ENCODE measurements at places on chromosomes 12 and 14.
A peak's percentile ranks its signal among the peaks of the same experiment; 100 is the strongest.

DNA sequence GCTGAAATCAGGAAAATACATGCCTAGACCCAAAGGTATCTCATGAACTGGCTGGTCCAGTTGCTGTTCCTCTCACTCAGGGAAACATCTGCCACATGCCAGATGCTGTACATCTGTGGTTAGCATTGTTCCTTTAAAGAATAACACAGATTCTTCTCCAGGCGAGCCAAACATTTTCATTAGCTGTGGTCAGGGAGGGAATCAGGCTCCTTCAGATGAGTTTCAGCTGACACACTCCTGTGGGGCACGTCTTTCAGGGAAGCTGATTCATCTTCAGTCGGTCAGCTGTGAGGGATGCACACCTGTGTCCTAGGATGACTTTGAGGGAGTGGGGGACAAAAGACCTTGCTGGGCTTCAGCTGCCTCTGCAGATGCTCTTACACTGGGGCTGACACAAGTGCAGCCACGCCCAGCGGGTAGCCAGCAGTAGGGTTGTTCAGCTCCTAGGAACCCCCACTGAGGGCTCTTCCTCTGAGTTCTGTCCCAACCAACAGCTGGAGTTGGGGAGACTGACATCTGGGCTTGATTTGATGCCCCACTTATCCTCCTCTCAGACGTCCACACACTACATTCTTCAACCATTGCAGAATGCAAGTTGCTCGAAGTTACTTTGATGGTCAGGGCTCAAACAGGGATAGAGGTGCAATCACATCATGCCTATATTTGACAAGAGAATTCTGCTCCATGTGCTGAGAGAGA lies 155.0 kb downstream of the NUAK1 start:
- DNase-seq, result no peak

DNA sequence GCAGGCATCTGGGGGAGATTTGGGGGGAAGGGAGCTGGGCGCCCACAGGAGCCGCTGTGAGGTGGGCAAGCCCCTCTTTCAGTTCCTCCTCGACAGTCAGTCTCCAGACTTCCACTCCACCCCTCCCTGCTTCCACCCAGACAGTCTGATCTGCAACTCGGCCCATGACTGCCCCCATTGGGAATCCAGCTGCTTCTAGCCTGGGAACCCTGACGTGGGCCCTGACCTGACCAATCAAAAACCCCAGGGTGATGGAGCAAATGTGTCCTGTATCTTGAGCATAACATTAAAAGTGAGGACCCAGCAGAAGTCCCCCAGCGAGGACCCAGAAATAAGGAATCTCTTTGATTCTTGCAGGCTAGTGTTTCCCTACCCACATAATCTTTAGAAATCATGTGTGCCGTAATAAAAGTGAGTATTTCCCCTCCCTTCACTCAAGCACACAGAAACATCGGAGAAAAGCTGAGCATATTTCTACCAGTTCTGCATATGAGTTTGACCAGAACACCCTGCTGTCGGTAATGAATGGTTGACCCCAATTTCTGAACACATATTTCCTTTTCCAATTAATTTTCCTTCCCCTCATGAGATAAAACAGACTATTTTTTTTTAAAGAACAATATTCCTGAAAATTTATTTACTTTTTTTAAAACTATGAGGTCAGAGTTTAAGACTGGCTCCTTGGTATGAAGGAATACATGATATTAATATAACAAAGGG lies 6.4 kb downstream of the SSH1 start:
- DNase-seq, result no peak

DNA sequence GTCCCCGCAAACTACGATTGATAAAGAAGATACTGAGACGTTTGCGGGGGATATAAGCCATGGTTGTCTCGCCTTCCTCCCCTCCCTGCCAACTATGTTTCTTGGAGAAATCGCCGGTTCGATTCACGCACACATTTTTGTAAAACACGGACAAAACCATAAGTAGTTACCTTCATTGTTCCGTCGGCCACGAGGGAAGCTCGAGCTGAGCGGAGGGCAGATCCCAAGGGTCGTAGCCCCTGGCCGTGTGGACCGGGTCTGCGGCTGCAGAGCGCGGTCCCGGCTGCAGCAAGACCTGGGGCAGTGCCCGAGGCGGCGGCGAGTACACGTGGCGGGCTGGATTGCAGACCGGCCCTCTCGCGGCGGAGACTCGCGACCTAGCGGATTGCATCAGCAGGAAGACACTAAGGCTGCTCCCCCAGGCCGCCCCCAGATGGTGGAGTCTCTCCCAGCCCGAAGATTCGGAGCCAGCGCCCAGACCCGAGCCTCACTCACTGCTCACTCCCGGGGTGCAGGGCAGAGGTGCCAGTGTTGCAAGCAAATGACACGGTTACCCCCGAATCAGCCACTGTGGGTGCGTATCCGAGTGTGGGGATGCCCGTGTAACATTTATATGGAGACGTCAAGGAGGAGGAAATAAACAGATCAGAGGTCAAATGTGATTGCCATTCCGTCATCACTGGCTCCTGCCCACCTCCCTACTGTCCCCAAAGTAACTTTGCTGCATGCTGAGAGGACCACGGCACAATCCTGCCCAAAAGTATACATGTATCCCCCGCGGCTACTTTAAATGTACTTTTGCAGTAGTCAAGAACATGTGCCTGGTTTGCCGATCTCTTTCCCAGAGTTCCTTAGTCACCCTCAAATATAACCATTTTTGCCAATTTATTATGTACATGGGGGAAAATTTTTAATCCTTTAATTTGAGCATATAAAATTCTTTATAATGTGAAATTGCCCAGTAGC lies at the start of gene BCAT1:
Gene BCAT1, minus strand, starts transcription at position 345 of the 966 bp plus-strand sequence. Its CDS starts 169 bp downstream, at position 176.
- peak; percentile 86 for DNase-seq

GRCh38 chr12:99257672-99258071 lies 389.9 kb upstream of the GARIN6 start:
- DNase-seq, result no peak

- no peak for DNase-seq
Observed at GRCh38 chr12:44380861-44381260, 495.3 kb downstream of the NELL2 start.

GRCh38 chr14:35438910-35439713 lies 34.6 kb upstream of the NFKBIA start:
- DNase-seq, result no peak

GRCh38 chr12:58509116-58509885 lies 411.0 kb downstream of the LRIG3 start:
- no peak for DNase-seq

- no peak for DNase-seq
Observed at GRCh38 chr12:114686426-114686772, 2.4 kb upstream of the TBX3 start.

DNA sequence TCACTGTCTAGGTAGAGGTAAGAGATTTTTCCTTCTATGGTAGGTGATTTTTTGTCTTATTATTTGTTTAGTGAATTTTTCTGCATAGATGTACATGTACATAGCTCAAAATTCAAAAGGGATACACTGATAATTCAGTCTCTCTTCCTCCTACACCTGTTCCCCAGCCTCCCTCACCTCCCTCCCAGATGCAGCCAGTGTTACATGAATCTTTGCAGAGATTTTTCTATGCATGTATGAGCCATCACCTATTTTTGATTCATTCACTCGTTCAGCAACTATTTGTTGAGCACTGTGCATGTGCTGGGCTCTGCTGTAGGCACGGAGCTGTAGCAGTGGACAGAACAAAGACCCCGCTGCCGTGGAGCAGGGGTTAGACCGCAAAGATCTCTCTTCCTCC lies 218.9 kb downstream of the AACS start:
- DNase-seq, result no peak

DNA sequence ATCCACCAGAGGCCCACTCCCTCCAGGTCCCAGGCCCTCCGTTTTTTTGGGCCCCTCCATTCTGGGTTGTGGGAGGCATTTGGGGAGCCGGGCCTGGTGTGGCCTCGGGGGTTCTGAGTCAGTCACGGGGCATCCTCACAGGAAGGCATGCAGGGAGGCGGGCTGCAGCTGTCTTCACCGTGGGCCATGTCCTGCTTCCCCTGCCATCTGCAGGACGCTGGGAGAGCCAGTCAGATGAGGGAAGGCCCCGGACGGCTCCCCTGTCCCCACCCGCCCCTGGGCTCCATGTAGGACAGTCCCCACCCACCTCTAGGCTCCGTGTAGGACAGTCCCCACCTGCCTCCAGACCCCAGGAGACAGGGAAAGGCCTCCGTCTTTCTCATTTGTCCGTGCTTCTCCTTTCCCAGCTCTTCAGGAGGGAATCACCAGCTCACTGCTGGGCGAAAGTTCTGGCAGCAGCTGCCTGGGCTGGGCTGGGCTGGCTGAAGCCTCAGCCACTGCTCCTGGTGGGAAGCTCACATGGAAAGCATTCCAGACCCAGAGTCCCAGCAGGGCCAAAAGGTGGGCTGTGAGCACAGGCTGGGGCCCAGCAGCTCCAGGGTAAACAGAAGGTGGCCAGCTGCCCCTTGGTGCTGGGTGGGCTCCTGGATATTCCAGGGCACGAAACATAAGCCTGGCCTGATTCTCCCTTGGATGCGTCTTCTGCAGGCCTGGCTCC lies 217.8 kb downstream of the KIF26A start:
- DNase-seq, result no peak

DNA sequence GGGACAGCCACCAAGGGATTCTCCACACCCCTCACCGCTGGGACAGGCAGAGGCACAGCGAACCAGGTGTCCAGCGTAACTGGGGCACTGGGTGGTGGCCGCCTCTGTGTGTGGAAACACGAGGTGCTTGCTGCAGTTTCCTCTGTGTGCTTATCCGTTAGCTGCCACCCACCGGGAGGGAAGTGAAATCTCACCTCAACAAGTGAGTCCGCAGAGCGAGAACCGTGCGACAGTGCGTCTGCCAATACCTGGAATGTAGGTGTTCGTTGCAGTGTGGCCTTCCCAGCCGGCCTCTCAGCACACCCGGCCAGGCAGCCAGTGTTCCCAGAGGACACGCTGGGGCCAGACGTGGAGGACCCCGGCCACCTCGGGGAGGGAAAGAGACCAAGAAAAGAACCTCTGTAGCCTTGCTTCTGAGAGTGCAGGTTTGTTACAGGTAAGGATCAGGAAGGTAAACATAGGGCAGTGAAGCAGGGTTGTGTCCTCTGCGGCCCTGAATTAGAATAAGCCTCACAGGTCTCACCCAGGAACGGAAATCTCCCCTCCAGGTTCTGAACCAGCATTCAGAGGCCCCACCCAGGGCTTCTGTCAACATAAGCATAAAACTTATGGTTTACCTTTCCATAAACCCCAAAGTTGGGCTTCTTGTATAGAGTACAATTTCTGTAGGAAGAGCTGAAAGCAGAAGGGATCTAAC lies 1.5 kb downstream of the BCL2L14 start:
- peak; percentile 11 for DNase-seq

DNA sequence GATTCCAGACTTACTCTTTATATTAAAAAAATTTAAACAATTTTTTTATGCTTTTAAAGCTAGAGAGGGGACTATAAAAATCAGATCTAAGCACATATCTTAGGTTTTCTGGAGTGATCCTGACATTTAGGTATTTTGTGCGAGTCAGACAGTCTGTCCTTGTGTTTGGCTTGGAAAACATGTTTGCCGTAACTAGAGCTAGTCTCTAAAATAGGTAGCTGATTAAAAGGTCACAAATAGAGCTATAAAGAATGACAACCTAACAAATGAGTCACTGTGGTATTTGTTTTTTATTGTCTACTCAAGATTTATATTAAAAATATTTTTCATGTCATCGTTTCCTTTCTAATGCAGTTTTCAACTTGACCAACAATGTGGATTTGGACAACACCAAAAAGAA lies 73.4 kb downstream of the MNAT1 start:
- no peak for DNase-seq

- DNase-seq, result peak; percentile 53
Observed at GRCh38 chr14:50773632-50774541, 57.1 kb downstream of the NIN start.

DNA sequence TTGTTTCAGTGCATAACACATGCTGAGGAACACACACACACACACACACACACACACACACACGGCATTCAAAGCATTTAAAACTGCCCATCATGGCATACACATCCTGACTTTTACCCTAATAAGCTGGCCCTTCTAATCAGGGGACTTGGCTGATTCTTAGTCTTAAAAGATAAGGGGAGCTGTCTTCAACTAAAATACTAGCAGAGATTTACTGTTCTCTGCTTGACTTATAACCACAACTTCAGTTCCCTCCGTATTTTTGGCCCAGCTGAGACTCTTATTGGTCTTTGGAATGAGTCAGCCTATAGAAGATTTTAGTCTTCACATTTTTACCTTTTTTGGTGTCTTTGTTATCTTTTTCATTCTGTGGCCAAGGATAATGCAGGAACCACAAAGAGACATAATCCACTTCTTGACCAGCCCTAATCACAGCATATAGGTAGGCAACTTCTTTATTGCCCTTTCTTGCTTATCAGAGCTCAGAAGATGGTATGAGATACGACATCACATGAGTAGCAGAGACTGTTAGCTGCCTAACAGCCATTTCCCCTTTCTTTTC lies 25.1 kb upstream of the SLC8A3 start:
- no peak for DNase-seq

DNA sequence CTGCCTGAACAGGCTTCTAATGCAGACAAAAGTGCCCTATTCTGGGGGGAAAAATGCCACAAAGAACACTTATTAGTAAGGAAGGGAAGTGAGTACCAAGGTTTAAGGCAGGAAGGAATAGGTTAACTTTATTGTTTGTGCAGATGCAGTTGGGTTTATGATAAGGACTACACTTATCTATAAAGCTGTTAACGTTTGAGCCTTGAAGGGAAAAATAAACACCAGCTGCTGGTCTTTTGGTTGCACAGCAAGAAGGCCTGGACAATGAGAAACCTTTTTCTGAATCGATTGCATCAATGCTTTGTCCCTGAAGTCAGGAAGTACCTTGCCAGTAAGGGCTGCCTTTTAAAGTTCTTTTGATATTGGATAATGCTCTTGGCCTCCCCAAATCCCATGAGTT lies 407.8 kb downstream of the ATP23 start:
- DNase-seq, result no peak

GRCh38 chr12:93519859-93520258 lies 52.5 kb downstream of the MRPL42 start:
- DNase-seq, result no peak

DNA sequence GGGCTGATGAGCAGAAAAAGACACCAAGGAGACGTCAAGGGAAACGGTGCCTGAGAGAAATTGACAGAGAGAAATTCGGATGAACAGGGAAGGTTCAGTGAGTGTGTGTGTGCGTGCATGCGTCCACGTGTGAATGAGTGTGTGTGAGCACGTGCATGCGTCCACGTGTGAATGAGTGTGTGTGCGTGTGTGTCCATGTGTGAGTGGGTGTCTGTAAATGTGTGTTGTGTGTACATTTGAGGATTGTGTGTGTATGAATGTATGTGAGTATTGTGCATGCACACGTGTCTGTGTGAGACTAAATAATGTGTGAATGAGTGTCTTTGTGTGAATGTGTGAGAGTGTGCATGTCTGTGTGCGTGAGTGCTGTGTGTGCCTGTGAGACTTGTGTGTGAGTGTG lies 137.4 kb upstream of the MED13L start:
- no peak for DNase-seq

DNA sequence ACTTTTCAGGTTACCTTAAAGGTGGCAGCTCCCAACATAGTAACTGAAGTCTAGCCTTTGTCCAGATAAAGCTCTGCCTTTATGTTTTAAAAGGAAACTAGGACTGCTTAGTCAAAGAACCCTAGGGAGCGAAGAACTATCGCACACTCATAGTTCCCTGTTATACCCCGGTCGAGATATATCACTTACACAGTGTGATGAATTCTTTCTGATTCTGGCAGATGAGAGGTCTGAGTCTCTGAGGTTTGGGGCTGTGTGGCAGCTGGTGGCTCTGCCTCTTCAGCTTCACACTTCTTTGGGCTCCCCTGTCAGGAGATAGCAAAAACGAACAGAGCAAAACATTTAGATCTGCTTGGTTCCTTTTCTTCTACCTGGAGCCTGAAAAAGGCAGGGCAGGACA lies 17.0 kb downstream of the ACIN1 start:
- DNase-seq, result no peak
